ENCODE measurements at places on chromosomes 11 and 22.
A peak's percentile ranks its signal among the peaks of the same experiment; 100 is the strongest.

DNA sequence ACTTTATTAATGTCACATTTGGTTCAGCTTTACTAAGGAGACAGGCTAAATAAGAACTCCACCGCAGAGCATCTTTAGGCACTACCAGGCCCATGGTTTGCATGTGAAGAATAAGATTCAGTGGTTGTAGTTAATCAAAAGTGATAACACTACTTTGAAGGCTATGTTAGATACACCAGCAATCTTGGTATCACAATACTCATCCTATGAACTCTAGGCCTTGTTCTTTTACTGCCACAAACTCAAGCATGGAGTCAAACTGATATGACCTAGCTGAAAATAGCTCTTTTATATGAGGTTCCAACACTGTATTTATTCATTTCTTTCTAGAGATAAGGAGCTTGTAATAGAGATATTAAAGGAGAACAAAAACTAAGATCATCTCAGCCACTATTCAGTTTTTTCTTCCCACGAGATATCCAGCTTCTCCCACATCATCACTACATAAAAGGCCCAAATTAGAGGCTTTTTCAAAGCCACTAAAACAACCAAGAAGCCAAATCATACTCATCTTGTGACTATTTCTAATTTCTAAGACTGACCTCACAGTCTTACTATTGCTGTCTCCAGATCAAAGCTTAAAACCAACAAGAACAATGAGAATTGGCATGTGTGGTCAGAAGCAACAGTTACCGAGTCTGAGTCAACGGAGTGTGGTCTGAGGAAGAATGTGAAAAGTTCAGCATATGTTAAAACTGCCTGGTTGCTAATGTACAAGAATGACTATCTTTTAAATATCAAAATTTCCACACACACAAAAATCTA, 25.1 kb upstream of the GUCY1A2 start:
- no peak for DNase-seq

GRCh38 chr11:67253872-67254624, 12.2 kb upstream of the GRK2 start:
- no peak for DNase-seq

DNA sequence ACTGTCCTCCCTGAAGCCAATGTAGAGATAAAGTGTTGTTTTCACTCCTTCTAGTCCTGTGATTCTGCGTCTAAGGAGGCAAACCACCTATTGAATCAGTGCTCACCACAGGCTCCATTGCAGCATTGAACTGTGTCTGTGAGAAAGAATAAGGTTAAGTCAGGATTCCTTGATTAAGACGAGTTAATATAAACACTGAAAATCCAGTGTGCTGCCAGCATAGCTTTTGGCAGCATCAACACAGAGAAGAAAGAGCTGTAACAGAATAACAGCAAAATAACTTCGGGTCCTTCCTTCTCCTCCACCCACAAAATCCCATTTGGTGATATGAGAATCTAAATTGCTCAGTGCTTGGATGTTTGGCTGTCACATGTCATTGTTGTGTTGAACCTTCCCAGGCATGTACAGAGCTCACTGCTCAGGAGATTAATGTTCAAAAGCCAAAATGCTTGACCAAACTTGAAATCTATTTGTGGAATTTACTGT, 185.2 kb upstream of the DDI1 start:
- DNase-seq, result no peak

GRCh38 chr11:47905358-47906059, 57.4 kb upstream of the NUP160 start:
- DNase-seq, result no peak

DNA sequence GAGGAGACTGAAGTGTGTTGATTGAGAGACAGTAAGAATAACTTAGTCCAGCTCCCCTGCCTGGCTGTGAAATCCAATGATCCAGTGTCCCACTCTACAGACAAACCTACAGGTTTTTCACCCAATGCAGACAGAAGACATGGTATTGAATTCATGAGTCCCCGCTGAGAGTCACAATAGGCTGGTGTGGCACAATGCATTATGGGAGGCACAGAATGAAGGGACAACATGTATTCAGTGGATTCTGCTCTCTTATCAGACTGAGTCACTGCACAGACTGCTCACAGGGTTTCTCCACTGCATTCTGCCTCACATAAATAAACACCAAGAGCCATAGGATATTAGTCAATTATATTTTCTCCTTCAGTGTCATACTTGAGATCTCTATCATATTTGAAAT, 55.2 kb upstream of the TOP3B start:
- no peak for DNase-seq

- DNase-seq, result no peak
Observed at GRCh38 chr11:103007521-103007920, 52.0 kb upstream of the MMP13 start.

DNA sequence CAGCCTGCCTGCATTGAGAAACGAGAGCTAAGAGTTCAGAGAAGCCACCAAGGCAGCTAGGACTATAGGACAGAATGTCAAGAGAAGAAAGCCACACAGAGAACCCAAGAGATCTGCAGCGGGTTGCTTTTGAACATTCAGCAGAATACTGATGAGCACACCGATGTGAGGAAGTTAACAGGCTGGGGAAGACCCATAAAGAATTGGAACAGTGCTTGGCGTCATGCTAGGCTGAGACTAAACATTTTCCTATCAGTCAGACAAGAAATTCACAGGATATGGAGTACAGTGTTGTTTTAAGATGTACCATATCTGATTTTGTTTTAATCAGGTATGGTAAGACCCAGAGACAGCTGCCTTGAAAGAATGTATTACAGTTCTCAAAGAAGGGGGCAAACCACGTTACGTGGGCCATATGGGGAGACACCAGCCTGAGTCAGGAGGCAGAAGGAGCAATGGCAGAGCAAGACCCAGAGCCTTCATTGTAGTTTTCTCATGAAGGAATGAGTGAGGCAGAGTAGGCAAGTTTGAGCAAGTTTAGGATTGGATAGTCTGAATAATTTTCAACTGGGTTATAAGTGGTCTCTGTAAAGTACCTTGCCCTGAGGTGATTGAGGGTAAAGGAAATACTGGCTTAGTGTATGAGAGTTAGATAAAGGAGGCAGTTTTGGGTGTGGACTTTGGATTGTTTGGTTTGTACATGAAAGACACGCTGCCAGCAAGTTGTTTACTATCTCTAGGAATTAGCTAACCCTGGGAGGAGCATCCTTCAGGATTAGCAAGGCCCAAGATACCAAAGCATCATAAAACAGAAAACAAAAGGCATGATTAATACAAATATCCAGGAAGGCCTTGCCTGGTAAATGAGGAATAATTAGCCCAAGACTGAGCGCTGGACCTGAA, 14.3 kb downstream of the LRRC75B start:
- DNase-seq, result no peak

- no peak for DNase-seq
Observed at GRCh38 chr11:93524173-93524536, 19.0 kb downstream of the SMCO4 start.

- DNase-seq, result no peak
Observed at GRCh38 chr11:30393012-30393411, 70.1 kb downstream of the ARL14EP start.

DNA sequence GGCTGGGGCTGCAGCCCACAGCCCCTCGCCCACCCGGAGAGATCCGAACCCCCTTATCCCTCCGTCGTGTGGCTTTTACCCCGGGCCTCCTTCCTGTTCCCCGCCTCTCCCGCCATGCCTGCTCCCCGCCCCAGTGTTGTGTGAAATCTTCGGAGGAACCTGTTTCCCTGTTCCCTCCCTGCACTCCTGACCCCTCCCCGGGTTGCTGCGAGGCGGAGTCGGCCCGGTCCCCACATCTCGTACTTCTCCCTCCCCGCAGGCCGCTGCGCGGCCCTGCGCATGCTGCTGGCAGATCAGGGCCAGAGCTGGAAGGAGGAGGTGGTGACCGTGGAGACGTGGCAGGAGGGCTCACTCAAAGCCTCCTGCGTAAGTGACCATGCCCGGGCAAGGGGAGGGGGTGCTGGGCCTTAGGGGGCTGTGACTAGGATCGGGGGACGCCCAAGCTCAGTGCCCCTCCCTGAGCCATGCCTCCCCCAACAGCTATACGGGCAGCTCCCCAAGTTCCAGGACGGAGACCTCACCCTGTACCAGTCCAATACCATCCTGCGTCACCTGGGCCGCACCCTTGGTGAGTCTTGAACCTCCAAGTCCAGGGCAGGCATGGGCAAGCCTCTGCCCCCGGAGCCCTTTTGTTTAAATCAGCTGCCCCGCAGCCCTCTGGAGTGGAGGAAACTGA, 731 bp downstream of the GSTP1 start:
- no peak for DNase-seq

GRCh38 chr11:118961591-118961990, 5.5 kb downstream of the UPK2 start:
- no peak for DNase-seq

GRCh38 chr11:45644981-45645889, 20.2 kb downstream of the CHST1 start:
- no peak for DNase-seq

- no peak for DNase-seq
Observed at GRCh38 chr22:46040471-46041465, 63.8 kb upstream of the WNT7B start.

DNA sequence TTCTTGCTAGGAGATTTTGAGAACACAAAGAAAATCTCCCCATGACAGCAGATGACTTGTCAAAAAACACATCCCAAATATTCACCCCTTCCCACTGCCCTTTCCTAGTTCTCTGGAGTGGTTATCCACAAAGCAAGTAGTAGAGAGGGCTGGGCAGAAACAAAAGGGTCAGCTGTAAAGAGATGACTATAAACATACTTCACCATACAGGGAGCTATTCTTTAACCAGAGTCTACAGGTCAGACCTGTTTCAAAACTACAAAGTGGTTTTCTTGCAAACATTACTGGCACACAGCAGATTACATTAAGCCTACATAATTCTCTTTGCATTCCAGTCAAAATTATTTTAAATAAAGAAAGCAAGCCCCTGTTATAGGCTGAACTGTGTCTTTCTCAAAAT, 47.7 kb upstream of the NFRKB start:
- DNase-seq, result no peak

- DNase-seq, result no peak
Observed at GRCh38 chr11:45423475-45424120, 137.5 kb upstream of the SYT13 start.

DNA sequence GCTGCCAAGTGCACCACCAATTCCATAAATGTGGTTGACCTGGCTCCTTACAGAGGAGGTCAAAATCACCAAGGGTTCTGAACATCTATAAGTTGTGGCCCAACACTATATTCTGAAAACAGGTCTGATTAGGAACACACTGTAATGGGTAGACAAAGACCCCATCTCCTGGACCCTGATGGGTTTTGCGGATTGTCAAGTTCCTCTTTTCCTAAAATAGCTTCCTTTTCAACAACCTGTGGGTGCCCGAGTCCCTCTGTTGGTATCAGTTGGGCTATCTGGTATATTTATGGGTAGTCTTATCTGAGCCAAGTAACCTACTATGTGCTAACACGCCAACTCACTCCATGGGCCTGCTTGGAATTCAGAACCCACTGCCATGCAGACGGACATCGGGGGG, 9.9 kb upstream of the CACNG2 start:
- no peak for DNase-seq

- no peak for DNase-seq
Observed at GRCh38 chr11:30938810-30939209, 352.7 kb upstream of the MPPED2 start.

DNA sequence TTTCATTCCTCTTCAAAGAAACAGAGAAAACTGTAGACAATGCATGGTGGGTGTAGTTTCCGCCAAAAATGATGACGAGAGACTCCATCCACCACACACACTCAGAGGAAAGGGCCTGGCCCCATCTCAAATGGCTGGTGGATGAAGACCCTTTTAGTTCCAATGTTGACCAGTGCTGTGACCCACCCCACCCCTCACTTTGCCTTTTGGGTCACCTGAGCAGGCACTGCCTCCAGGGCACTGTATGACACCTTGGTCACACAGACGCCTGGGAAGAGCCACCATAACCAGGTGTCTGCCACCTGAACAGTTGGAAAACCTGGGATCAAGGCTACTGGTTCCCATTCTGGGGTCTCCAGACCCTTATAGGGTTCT, 121.3 kb downstream of the MPPED1 start:
- no peak for DNase-seq

DNA sequence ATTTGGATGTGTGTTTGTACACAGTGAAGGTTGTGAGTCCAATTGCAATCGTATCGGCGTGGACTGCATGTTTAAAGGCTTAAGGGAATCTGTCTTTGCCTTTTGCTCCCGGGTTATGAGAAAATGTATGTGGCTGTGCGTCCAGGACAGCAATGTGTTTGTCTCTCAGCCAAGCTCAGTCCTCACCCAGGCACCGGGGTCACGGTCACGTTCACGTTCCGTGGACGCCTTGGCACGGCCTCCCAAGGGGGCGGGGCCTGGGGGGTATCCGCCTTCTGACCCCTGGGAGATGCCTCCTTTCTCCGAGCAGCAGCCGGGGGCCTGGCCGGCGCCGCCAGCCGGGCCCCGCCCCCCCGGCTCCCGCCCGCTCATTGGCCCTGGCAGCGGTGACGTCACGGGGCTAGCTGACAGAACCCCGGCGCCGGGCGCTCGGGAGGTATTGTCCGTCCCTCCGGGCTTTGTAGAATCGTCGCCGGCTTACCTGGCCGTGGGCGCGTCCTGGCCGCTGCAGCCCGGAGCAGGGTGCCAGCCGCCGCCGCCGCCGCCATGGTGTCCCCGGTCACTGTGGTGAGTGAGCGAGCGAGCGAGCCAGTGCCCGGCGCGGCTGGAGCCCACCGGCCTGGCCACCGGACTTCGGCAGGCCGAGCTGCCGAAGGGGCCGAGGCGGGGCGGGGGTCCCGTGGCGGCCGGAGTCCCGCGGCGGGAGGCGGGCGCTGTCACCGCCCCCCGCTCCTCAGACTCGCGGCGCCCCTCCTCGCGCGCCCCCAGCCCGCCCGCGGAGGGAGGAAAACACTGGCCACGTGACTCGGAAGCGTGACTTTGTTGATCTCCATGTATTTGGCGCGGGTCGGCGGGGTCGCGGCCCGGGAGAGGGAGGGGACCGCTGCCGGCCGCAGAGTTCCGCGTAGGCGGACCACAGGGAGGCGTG, at the start of gene TMEM86A:
TSS of gene TMEM86A (plus strand) at position 439 of the 928 bp plus-strand sequence. CDS start at position 547, 108 bp downstream.
- peak; percentile 82 for DNase-seq

GRCh38 chr11:62139526-62140303, 15.9 kb downstream of the INCENP start:
- no peak for DNase-seq

DNA sequence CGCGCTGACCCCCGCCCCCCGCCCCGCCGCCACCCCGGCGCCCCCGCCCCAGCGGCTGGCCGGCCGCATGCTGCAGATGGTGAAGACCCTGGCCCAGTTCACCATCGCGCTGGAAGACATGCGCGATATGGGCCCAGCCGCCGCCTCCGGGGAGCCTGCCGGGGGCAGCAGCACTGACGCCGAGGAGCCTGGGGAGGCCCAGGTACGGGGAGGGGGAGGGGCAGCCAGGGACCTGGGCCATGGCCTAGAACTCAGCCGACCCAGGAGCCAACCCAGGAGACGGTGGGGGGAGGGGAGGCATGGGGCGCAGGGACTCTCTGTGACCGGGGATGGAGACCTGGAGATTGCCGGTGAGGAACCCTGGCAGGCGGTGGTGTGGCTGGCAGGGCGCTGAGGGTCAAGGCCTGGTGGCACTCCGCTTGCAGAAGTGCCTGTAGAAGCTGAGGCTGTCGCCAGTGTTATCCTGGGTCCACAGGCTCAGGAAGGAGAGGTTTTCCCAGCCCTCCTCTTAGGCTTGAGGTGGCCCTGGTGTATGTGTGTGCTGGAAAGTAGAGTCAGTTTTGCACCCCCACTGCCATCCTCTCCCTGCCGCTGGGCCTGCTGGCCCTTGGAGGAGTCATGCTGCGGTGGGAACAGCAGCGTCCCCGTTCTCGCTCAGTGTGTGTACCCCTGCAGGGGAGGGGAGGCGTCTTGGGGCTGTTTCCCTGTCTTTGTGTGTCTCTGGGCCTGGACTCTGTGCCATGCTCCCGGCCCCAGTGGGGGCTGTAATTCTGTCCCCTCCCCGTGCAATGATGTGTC, 32.9 kb upstream of the RELT start:
- DNase-seq, result no peak

GRCh38 chr22:47112994-47113852, 350.8 kb downstream of the TBC1D22A start:
- no peak for DNase-seq

All from renal cortex interstitium (tissue), 15 donors.